ENCODE measurements at places on chromosomes 2 and 18. TPM values are rescaled to one million over a fixed set of nuclear protein-coding genes. Genes with fewer than 3 reads are reported as not detected.

ACOXL gene
- total RNA-seq: not detected

FTCDNL1 gene
- 4.6 TPM for total RNA-seq

DNA sequence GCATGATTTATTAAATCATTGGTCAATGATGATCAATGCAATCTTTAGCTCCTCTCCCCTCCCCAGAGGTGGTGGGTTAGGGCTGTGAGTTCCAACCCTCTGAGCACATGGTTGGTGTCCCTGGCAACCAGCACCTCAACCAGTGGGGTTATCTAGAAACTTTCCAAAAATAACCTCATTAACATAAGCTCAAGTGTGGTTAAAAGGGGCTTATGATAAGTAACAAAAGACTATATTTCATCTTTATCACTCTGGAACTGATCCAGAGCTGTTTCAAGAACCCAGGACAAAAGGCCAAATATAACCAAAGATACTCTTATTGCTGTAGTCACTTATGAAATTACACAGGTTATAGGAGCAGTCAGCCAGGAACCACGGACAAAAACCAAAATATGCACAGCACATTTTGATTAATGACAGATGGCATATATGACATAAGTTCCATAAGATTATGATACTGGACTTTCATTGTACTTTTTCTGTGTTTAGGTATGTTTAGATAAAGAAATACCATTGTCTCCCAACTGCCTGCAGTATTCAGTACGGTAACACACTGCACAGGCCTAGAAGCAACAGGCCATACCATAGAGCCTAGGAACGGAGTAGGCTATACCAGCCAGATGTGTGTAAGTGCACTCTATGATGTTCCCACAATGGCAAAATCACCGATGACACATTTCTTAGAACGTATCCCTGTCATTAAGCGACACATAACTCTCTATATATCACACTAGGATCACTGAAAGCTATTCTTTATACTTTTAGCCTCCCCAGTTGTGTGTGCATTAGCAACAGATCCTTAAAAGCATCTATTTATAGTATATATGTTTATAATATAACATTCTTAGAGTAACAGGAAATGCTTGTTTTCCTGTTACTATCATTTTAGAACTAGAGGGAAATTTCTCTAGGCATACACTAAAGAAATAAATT is 31.9 kb downstream of the KIDINS220 start:
- DNase-seq: no peak

GRCh38 chr2:121529439-121530211 is 1.1 kb upstream of the RNU4ATAC start:
- DNase-seq: peak; percentile 63

GRCh38 chr2:172806996-172807395 is 71.4 kb downstream of the RAPGEF4 start:
- DNase-seq: no peak

GRCh38 chr2:37543999-37544557 is 127.4 kb downstream of the CDC42EP3 start:
- DNase-seq: no peak

DNA sequence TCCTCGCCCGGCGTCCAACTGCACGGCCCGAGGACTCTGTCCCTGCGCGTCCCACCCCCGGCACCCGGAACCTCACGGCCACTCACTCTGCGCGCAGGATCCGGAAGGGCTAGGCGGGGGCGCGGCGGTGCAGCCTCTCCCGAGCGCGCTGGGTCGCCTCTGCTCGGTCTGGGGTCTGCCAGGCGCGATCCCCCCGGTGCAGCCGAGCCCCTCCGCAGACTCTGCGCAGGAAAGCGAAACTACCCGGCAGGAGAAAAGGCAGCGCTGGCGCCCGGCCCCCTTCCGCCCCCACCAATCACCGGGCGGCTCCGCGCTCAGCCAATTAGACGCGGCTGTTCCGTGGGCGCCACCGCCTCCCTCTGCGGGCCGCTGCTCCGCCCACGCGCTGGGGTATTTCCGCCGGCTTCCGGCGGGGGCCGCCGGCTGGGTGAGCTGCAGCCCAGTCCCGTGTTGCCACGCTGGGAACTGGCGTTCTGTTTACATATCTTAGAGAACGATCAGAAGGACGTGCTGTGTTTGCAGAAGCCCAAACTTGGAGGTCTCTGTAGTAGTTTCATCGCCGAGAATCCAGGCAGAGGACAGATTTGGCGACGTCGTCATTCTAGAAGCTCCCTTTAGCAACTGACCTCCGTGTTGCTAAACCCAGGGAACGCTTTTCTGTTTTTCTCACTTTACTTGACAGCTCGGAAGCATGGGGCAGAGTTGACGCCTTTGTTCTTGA is at the start of gene STAT1:
TSS of gene STAT1 (minus strand) at position 240 of the 721 bp plus-strand sequence. CDS start 4,168 bp downstream, outside the sequence.
- peak; percentile 93 for DNase-seq

CDKL4 gene
- total RNA-seq: 3.6 TPM

DLGAP1 gene
- total RNA-seq: 20.1 TPM

- no peak for DNase-seq
These were observed 860.0 kb upstream of the ZEB2 start for GRCh38 chr2:145379934-145380333.

- DNase-seq: no peak
These were observed 12.9 kb upstream of the MAPRE3 start for GRCh38 chr2:26957534-26957933.

FAM228A gene
- 0.69 TPM for total RNA-seq

GRCh38 chr2:110771547-110772382 is 39.4 kb downstream of the ACOXL start:
- DNase-seq: no peak

DNA sequence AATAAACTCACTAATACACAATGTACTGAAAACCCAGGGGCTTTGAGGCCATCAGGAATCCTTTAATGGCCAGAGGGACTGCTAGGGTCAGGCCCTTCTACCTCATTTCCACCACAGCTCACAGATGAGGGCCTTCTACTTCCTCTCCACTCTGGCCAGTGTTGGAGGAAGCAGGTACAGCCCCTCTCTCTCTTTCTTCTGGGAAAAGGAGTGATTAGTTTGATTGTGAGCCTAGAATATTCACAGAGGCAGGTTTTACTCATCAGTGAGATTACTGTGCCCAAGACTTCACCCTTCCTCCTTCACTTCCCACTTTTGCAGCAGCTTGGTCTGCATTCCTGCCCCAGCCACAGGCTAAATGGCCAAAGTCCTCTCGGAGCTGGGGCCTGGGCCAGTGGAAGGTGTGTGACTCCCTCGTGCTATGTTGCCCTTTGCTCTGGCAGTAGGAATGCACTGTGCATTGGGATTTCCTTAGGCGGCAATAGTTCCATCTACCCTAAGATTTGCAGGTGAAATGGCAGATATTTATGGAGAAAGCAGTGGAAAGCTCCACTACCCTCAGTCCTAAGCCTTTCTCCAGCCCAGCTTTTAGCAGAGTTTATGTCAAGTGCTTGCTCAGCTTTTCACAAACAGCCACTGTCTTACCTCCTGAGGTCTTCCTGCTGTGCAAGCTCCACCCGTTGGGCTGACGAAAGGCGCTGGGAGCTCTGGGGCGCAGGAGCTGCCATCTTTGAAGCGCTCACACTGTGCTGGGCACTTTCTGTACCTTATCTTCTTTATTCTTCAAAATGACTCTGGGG is 36.2 kb upstream of the YES1 start:
- no peak for DNase-seq

DNA sequence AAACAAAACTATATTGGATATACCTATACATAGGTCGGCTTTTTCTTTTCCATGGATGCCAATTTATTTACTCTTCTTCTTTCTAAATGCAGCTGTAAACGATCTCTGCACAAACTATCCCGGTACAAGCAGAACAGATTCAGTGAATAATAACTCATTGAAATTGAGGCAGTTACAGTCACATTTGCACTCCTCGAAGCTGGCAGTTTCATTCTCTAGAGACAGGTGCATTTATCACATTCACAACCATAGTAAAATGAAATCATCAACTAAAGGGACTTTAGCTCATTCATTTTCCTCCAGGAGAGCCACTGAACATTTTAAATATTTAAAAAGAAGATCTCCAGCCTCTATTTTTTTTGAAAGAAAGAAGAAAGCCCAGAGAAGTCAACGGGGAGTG is 551.7 kb downstream of the LRP1B start:
- DNase-seq: no peak

HOXD12 gene
- total RNA-seq: not detected

- DNase-seq: no peak
These were observed 15.0 kb upstream of the CAB39 start for GRCh38 chr2:230697676-230698075.

DNA sequence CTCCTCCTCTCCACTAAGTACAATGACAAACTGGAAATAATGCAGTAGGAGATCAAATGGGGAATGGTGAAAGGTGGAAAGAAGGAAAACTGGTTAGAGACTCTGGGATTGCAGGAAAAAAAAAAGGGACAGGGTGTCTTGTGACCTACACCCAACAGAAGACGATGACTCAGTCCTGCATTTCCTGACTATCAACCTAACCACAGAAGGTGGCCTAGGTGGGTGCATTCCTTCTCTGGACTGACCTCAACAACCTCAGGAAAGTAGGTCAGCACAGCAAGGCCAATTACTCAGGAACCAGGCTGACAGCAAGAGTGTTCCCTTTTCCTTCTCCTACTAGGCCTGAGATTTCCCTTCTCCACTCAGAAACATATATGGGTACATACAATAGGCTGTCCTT is 1386.4 kb upstream of the ZEB2 start:
- no peak for DNase-seq

IGFBP5 gene
- total RNA-seq: 1,179 TPM

- no peak for DNase-seq
These were observed 117.2 kb upstream of the HS6ST1 start for GRCh38 chr2:128435576-128436478.

SKA1 gene
- 1.2 TPM for total RNA-seq

- DNase-seq: no peak
These were observed 3.3 kb upstream of the NAPG start for GRCh38 chr18:10522574-10522973.

GRCh38 chr2:104825124-104825865 is 28.6 kb upstream of the POU3F3 start:
- no peak for DNase-seq

- no peak for DNase-seq
These were observed 7.2 kb downstream of the GAD1 start for GRCh38 chr2:170823898-170824215.

- DNase-seq: no peak
These were observed 9.4 kb upstream of the NEURL3 start for GRCh38 chr2:96514521-96514920.

GRCh38 chr2:60581433-60582282 is 28.2 kb upstream of the BCL11A start:
- peak; percentile 37 for DNase-seq

GRCh38 chr2:7595206-7595605 is 678.0 kb downstream of the RNF144A start:
- DNase-seq: no peak

DNA sequence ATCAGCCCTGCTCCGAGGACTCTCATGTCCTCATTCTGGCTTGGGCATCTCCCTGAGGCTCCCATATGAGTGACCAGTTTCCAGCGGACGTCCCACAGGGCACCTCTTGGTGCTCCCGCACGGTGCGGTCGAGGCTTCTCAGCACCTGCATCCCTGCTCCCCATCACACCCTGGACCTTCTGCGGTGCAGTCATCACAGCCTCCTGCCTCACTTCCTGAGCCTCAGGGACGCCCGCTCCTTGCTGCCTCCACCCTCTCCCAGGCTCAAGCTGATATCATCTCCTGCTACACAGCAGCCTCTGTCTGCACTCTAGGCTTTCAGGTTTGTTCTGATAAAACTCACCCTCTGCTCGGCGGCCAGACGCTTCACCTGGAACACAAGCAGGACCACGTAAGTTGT is 185.0 kb downstream of the TMEM18 start:
- no peak for DNase-seq

- DNase-seq: no peak
These were observed 265.9 kb downstream of the NRXN1 start for GRCh38 chr2:50766058-50766457.

- no peak for DNase-seq
These were observed 9.8 kb downstream of the TBR1 start for GRCh38 chr2:161425728-161426454.

BOK gene
- total RNA-seq: 17.8 TPM

DNA sequence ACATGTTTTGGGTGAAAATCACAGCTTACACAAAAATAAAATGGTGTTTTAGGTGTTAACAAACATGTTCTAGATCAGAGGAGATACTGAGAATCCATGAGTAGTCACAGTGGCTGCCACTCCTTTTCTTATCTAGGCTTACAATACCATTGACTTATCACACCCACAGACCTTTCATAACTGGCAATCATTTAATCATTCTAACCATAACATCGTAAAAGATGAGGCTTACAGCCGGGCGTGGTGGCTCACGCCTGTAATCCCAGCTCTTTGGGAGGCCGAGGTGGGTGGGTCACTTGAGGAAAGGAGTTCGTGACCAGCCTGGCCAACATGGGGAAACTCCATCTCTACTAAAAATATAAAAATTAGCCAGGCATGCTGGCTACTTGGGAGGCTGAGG is 18.8 kb upstream of the SERPINB5 start:
- DNase-seq: no peak

- no peak for DNase-seq
These were observed 42.4 kb downstream of the KIF5C start for GRCh38 chr2:148917431-148917830.

- DNase-seq: no peak
These were observed 6.9 kb downstream of the ABCG5 start for GRCh38 chr2:43831543-43832294.

ARHGEF4 gene
- 2.3 TPM for total RNA-seq

GRCh38 chr2:38907743-38908562 is 18.3 kb downstream of the ARHGEF33 start:
- DNase-seq: peak; percentile 65

GRCh38 chr2:97806738-97807618 is 93.6 kb downstream of the ZAP70 start:
- peak; percentile 77 for DNase-seq

TRIB2 gene
- total RNA-seq: 35.5 TPM

FZD7 gene
- total RNA-seq: 3.2 TPM

- DNase-seq: no peak
These were observed 146.3 kb downstream of the WDSUB1 start for GRCh38 chr2:159140070-159140769.

GRCh38 chr2:28292491-28292890 is 100.2 kb upstream of the FOSL2 start:
- no peak for DNase-seq

DNA sequence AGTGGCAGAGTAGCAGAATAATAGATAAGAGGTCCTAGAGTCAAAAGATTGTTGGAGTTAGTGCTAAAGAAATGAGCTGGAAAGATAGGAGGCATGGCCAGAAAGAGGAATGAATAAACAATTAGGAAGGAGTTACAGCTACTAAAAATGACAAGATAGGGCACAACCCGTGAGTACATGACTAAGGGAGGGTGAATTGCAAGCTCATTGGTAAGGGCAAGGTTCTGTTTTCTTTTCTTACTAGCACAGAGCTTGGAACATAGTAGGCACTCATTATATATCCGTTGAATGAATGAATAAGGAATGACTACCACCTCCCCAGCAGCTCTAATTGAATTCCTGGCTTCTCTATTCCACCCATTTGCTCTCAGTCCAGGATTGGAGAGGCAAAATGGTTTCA is 5.7 kb upstream of the MARCO start:
- no peak for DNase-seq
